Fibroblast of gingiva (primary cell): ENCODE measurements at places on chromosomes 16 and 17.

- DNase-seq, result no peak
Measured at GRCh38 chr16:84988328-84989080, 22.8 kb downstream of the ZDHHC7 start.

GRCh38 chr16:60031740-60032139 is 1297.6 kb upstream of the GOT2 start:
- no peak for DNase-seq

DNA sequence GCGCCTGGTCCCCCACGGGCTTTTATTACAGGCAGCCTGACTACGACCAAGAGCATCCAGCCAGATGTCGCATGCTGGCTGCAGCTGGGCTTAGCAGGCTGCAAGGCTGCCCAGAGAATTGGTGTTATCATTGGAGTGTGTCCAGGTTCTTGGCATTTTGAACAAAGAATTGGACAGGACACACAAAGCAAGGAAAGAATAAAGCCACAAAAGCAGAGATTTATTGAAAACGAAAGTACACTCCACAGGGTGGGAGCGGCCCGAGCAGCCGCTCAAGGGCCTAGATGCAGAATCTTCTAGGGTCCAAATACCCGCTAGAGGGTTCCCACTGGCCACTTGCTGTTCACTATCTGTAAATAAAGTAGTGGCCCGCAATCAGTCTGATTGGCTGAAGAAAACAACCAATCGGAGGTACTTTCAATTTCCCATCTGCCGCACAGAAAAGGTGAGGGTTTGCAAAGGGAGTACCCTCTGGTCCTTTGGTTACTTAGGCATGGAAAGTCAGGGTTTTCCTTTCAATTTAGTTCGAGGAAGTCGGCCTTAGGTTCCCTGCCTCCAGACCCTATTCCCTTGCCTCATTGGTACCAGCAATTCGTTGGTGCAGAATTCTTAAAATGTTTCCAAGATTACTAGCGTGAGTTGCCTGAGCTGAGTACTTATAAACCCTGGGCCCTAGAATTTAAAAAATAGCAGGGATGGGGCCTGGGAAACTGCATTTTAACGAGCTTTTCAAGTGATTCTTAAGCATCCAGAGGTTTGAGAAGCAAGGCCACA is 38.5 kb upstream of the CNEP1R1 start:
- peak; percentile 67 for DNase-seq

- DNase-seq, result no peak
Measured at GRCh38 chr17:78779850-78780249, 2.2 kb downstream of the CYTH1 start.

DNA sequence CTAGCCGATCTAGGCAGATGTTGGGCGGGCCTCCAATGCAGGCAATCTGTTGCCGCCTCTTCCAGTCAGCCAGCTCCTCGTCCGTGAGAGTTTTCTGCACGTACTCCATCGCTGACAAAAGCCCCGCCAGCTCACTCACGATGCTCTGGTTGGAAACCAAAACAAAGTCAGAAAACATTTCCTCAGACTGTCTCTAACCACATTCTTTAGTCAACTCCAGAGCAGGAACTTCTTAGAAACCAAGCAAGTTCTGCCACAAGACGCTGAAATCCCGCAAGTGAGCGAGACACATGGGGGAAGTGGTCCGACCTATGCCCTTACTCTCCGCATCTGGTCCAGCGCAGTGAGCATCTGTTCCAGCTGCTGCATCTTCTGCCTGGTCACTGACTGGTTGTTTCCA is 49.1 kb downstream of the STAT5A start:
- DNase-seq, result peak; percentile 71

DNA sequence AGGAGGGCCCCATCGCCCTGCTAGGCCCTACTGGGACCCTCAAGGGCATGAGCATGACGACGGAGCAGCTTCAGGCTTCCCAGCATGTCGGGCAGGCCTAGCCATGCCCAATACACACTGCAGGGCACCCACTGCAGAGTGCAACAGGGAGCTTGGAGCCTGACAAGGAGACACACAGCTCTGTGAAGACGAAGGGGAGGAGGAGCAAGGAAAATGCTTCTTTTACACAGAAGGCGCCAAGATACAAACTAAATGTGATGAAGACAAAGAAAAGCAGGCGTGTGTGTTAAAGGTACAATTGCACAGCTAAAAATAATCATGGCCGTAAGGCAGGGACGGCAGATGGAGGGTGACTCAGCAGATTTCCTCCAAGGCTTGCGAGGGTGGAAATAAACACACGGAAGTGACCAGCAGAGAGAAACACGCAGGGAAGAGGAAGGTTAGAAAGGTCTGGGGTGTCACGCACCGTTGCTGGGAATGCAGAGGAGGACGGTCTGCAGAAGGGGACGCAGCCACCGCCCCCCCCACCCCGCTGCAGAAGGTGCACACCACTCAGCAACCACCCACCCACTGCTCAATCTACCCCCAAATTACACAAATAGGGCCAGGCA is 108.5 kb downstream of the ZNF778 start:
- DNase-seq, result peak; percentile 88
